ENCODE measurements at places on chromosomes 1 and 21.

DNA sequence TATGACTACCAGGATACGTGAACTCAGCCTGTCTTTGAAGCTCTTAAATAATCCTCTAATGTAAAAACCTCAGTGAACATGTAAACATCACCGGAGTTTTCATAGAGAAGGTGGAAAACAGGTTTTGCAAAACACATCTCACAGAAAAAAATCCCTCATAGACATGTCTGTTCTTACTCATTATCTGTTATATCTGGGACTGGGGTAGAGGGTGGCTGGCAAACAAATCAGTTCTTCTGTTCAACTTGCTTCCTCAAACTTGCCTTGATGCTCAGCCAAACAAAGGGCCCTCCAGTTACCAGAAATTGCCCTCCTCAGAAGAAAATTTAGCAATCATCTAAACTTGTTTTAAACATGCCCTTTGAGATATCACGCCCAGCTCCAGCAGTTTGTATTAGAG, 66.1 kb upstream of the CXADR start:
- no peak for DNase-seq

GRCh38 chr1:218451415-218451814, 106.3 kb downstream of the TGFB2 start:
- no peak for DNase-seq

DNA sequence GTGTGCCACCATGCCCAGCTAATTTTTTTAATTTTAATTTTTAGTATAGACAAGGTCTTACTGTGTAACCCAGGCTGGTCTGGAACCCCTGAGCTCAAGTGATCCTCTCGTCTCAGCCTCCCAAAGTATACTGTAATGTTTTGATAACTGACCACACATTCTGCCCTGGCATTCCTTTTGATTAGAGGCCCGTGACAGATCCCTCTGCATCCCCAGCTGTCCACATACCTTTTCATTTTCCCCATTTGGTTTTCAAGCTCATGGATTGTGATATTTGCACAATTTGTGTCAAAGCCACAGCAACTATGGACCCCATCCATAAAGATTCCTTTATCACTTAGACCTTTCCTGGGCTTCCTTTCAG, 116.8 kb upstream of the ATP1A1 start:
- DNase-seq, result no peak

DNA sequence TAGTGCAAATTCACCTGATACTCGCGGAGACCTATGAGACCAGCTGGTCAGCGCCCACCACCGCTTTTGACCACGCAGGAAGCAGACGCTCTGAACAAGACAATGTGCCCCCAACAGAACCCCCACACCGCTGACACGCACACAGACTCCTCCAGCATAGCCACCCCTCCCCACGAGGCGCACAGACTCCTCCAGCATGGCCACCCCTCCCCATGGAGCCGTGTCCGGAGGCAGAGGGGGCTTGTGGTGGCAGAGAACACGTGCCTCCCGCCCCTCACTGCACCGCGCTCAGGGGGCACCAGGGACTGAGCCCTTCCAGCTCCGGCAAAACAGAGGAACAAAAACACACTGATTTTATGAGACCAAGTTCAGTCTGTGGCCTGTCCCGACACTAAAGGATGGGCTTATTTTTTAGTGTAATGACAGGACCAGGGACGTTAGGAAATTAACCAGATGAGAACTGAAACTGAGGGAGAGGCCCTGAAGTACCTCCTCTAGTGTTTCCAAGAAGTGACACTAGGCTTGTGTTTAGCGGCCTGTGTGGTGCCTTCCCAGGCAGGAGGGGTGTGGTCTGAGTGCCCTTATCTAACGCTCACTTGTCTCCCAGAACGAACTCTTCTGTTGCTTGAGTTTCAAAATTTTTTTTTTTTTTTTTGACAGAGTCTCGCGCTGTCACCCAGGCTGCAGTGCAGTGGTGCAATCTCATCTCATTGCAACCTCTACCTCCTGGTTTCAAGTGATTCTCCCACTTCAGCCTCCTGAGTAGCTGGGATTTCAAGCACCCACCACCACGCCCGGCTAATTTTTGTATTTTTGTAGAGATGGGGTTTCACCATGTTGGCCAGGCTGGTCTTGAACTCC, 10.0 kb upstream of the AGPAT3 start:
- peak; percentile 67 for DNase-seq

- DNase-seq, result no peak
Observed at GRCh38 chr1:150441121-150441520, 46.1 kb upstream of the TARS2 start.

- DNase-seq, result no peak
Observed at GRCh38 chr1:82837766-82838465, 1037.2 kb downstream of the ADGRL2 start.

DNA sequence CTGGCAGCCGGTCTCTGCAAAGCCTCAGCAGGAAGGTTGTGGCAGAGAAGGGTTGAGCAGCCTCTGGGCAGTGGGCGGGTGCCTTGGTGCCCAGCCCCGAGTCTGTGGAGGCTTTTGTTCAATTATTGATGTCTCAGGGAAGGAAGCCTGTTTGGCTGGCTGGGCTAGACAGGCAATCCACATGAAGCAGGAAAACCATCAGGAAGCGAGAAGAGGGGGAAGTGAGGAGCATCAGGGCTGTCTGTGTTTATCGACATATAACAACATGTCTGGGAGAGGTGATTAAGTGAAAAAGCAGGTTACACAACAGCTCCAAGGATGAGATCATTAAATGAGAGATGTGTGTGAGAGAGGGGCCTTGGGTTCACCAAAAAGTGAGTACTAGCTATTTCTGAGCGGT, 105.4 kb downstream of the UBE2U start:
- no peak for DNase-seq

DNA sequence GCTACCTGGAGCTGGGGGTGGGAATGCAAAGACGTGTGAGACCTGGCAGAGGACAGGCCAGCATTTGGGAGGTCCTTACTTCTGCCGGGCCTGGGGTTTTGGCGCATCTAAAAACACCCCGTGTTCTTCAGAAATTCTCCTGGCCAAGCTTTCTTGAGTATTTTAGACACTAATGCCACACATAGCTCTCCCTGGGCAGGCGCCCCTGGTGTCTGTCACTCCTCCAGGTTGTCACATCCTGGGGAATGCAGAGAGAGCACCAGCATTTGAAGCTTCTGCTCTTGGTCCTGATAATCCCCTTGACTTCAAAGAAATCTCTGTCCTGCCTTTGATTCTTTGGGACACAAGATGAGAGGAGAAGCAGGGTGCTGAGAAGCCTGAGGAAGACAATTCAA, 6.0 kb downstream of the CAPN9 start:
- DNase-seq, result no peak

DNA sequence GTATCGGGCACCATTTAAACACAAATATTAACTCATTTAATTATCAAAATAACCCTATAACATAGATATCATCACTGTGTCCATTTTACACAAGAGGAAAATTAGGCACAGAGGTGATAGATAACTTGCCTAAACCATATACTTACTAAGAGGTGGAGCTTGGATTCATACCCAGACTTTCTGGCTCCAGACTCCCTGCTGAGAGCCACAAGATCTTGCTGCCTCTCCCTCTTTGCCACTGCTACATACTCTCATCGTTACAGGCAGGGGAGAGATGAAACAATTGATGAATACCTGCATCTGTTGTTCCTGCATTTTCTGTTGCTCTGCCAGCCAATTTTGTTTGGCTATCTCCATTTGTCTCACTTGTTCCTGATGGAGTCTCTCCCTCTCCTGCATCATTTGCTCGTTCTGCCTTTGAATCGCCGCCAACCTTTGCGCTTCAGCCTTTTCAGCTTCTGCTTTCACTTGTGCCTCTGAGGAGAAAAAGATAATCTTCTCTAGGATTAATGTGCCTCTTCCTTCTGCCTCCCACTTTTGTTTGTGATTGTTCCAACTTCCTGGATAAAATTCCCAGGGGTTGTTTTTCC, 10.6 kb downstream of the GBP5 start:
- no peak for DNase-seq

DNA sequence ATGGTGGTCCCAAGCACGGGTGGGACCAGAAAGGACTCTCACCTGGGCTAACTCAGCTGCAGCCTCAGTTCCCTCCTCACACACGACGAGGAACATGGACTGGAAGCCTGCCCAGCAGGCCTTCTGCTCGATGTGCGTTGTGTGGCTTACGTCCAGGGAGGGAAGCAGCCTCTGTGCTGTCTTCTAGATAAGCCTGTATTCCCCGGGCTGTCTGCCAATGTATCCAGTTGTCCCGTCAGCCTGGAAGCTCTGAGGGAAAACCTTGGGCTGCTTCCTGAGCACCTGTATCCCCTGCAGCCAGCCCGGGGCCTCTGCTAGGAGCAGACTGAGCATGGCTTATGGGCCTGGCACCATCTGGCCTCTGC, 10.5 kb downstream of the PCSK9 start:
- DNase-seq, result no peak

GRCh38 chr1:247459507-247459906, 1.6 kb upstream of the OR2B11 start:
- DNase-seq, result no peak

DNA sequence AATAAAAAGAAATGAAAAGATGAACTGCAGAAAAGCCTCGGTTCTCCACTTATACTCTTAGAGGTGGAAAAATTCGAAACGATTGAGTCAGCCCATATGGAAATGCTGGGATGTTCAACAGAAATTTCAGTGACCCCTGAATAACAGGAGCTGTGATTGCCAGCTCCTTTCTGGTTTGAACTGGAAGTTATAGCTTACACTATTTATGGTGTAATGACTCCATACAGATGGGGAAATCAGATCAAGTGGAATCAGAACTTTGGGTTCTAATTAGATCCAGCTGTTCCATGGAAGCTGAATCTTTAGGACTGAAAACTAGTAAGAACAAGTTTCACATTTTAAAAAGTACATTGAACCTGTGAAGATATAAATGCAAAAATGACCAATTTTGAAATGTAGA, 569.3 kb upstream of the ZRANB2 start:
- DNase-seq, result no peak

DNA sequence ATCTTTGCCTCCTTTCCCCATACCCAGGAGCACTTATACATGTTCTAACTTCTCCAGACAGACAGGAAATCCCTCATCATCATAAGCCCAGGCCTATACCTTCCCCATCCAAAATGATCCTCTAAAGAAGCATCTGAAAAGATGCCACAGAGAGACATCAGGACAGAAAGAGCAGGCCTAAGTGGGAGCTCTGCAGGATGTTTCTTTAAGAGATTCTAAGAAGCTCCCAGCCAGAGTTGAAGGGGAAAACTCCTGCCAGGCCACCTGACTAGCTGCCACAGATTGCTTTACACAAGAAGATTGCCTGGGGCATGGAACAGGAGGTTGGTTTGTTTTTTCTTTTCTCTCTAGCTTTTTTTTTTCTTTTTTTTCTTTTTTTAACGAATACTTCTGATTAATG, 275.8 kb downstream of the VAV3 start:
- DNase-seq, result no peak

GRCh38 chr1:193190096-193190744, 3.8 kb upstream of the B3GALT2 start:
- DNase-seq, result no peak

DNA sequence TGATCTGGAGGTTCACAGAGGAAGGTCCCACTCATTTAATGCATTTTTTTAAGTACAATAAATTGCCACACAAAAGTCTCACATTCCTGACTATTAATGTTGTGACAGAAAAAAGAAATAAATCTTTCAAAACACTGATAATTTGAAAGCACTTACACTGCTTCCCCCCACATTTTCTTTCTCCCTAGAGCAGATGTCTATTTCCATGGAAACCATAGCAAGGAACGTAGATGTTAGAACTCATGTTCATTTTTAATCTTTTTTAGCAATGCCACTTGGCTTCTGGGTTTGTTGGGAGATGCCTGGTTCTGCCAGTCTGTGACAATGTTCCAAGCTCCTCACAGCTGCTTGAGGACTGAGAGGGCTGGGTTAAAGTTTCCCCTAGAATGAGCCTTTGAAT, 1.9 kb upstream of the STMN1 start:
- DNase-seq, result no peak

- no peak for DNase-seq
Observed at GRCh38 chr1:3987669-3988235, 87.7 kb upstream of the C1orf174 start.

DNA sequence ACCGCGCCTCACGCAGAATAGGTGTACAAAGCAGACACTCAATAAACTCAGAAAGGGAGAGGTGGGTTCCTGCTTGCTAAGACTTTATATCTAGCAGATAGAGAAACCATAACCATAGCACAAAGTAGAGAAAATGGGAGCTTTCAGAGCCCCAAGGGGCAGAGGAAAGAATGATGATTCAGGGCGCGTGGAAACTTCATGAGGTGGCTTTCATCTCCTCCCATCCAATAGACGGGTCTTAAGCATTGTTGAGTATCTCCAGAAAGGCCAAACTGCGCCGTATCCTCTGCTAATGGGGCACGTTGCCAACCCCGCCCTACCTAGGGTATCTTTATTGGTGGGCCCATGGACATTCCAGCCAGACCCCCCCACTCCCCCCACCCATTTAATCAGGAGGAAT, 778 bp upstream of the MIXL1 start:
- DNase-seq, result no peak

GRCh38 chr1:7149080-7149838, 364.0 kb downstream of the CAMTA1 start:
- no peak for DNase-seq

GRCh38 chr1:57164584-57164983, 198.8 kb upstream of the C8B start:
- DNase-seq, result no peak

DNA sequence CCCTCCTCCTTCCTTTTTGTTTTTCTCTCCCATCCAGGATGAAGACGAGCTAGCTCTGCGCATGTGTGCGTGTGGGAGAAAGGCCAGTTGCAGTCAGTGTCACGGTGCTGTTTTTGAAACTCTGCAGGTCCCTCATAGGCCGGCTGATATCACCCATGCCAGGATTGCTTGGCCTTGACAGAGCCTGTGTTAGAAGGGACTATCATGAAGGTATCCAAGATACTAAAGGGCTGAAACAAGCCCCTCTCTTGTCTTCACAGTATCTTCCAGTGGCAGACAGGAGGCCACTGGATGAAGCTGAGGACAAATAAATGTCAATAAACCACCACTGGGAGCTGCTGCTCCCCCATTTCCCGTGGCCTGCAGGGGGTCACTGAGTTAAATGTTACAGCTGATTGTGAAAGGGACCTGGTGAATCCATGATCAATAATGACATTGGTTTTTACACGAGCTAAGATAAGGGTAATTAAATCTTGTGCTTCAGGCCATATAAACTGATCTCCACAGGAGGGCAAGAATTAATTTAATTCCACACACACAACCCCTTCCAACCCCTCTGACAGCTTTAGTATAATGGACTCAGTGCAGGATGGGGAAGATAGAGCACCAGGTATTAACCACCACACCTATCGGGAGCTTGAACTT, 64.6 kb upstream of the TARBP1 start:
- DNase-seq, result no peak

- no peak for DNase-seq
Observed at GRCh38 chr1:16082283-16083038, 9.0 kb upstream of the FAM131C start.

DNA sequence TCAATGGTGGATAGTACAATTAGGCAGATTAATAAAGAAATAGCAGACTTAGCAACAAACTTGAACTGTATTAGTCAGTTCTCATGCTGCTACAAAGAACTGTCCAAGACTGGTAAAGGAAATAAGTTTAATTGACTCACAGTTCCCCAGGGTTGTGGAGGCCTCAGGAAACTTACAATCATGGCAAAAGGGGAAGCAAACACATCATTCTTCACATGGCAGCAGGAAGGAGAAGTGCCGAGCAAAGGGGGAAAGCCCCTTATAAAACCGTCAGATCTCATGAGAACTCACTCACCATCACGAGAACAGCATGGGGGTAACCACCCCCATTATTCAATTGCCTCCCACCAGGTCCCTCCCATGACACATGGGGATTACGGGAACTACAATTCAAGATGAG, 27.1 kb upstream of the PDE4B start:
- no peak for DNase-seq

GRCh38 chr1:41998250-41998649, 79.5 kb upstream of the HIVEP3 start:
- no peak for DNase-seq

GRCh38 chr1:66262208-66262963, 271.6 kb upstream of the SGIP1 start:
- no peak for DNase-seq

All from GM12878 (cell line).